ENCODE measurements at places on chromosomes 7 and 10. TPM values are rescaled to one million over a fixed set of nuclear protein-coding genes. Genes with fewer than 3 reads are reported as not detected.

The MOGAT3 gene
- not detected for total RNA-seq

GRCh38 chr10:103923502-103923901, 5.5 kb upstream of the STN1 start:
- no peak for DNase-seq

- no peak for DNase-seq
Observed at GRCh38 chr7:152085131-152085530, 59.7 kb downstream of the GALNT11 start.

The GOLGA7B gene
- total RNA-seq = under 0.01 TPM
